Stimulated activated CD4-positive, alpha-beta T cell treated with anti-CD3 and anti-CD28 coated beads, Interleukin-1b, Interleukin-23, amount 100 ng/mL, for 1 hour (primary cell): ENCODE measurements at places on chromosomes 7 and 10.

DNA sequence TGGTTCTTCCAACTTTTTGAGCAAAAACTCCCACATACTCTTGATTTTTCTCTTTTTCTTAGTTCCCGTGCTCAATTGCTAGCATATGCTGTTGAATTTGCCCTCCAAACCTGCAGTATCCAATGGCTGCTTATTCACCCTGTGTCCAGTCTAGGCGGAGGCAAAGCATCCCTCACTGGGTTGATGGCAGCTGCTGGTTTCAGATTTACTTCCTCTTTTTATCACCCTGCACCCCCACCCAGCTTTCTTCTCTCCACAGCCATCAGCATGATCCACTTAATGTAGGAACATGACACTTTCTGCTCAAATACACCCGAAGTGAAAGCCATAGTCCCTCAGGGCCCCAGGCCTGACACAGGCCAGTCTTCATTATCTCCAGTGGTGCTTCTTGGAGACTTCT is 87.6 kb upstream of the ADARB2 start:
- DNase-seq, result no peak

- DNase-seq, result no peak
Measured at GRCh38 chr7:106450716-106451115, 165.9 kb upstream of the NAMPT start.

GRCh38 chr7:103833401-103833800 is 156.1 kb downstream of the RELN start:
- no peak for DNase-seq

- DNase-seq, result no peak
Measured at GRCh38 chr10:110045772-110046171, 38.0 kb downstream of the ADD3 start.

GRCh38 chr10:29313071-29313470 is 24.2 kb downstream of the LYZL1 start:
- DNase-seq, result no peak

GRCh38 chr7:109044691-109045090 is 475.0 kb downstream of the DNAJB9 start:
- DNase-seq, result no peak

- no peak for DNase-seq
Measured at GRCh38 chr7:48837266-48837665, 87.1 kb upstream of the CDC14C start.

DNA sequence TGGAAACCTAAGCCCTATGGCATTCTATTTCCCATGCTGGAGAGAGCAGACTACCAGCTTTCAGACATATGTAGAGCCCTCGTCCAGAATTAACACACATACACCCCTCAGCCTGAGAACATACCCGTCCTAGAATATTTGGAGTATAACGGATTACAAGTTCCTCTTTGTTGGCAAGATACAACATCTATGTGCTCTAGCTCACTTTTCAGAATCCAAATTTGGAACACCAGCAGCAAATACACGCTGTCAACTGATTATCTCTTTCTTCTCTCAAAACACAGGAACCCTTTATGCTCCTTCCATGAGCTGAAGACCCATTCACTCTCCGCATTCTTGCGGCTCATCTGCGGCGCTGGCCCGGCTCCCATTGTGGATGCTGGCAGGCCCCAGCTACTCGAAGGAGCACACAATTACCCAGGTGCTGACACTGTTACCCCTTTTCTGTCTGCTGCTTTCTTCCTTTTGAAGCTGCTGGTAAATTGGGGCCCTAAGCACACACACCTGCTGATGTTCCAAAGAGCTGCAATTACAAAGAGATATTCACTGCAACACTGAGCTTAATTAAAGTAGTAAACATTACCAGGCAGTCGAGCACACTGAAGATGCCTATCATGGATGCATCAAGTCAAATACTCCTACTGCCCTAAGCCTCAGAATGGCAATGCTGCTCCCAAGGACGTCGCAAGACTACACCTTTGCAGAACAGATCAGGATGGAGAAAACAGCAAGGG is 70.0 kb downstream of the VOPP1 start:
- no peak for DNase-seq
